ENCODE measurements at places on chromosomes 11 and 22.

DNA sequence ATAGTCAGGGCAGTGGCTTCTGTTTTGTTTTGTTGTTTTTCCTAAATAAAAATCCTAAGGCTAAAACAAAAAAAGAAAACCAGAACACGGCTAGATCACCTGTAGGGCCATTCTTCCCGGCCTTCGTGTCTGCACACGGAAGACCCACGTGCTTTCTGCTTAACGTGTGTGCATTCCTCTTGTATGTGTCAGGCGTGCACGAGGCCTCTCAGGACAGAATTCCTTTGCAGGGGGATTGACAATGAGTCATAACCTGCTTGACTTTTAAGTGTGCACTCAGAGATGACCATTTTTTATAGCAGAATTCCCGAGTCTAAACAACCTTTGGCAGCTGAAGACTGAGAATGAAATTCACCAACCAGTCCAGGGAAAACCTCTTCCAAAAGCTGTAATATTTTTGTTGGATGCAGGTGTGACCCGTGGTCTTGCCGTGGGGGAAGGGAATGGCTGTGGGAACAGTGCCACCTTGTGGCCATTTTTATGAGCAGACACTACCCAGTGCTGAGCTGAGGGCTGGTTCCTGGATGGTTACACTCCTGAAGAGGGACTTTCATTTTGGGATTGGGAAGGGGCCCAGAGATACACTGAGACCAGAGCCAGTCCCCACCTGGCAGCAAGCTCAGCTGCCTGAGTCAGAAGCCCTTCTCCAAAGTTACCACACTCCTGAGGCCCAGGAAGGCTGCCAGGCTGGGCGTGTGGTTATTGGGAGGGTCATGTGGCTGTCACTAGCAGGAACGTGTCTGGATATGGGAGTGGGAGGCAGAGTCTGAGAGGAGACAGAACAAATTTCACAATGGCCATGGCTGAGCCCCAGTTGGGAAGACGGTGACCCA lies 35.7 kb upstream of the DKK3 start:
- DNase-seq: peak; percentile 91

- DNase-seq: no peak
Measured at GRCh38 chr11:116825434-116825833, 2.3 kb upstream of the APOA4 start.

- DNase-seq: peak; percentile 14
Measured at GRCh38 chr11:32830796-32831195, 1.1 kb downstream of the PRRG4 start.

GRCh38 chr22:27776650-27776958 lies 25.0 kb downstream of the MN1 start:
- DNase-seq: no peak

- DNase-seq: no peak
Measured at GRCh38 chr11:113681282-113681681, 24.8 kb downstream of the TMPRSS5 start.

GRCh38 chr11:85854212-85854556 lies 999 bp upstream of the CCDC83 start:
- DNase-seq: no peak

DNA sequence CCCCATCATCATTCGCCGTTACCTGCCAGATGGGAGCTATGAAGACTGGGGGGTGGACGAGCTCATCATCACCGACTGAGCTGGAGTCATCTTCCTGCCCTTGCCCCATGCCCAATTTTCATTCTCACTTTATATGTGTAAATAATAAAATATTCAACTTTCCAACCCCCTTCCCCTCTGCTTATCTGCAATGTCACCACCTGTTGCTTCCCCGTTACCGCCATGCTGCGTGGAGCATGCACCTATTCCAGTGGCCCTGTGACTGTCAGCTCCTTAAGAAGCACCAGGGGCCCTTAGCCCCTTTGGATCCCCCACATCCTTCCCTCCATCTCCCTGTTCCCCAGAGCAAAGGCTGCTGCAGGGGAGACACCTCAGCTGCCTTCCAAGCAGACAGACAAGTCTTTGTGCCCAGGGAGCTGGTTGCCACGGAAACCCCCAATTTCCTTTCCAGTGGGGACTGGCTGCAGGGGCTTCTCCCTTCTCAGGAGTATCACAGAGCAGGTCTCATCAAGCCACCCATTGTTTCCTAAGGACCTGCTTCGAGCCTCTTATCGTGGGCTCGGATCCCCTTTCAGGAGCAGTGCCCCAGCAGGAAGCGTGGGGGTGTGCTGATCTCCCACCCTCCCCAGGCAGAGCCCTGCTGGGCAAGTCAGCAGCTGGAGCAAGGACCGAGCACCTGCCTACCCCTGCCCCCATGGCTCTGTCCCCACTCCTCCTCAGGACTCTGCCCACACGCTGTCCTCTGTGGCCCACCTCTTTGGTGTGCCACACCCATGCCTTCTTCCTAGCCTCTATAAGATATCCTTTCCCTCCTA lies 14.3 kb downstream of the POLR2F start:
- no peak for DNase-seq

GRCh38 chr11:12234221-12234620 lies 123.8 kb downstream of the MICAL2 start:
- DNase-seq: no peak

DNA sequence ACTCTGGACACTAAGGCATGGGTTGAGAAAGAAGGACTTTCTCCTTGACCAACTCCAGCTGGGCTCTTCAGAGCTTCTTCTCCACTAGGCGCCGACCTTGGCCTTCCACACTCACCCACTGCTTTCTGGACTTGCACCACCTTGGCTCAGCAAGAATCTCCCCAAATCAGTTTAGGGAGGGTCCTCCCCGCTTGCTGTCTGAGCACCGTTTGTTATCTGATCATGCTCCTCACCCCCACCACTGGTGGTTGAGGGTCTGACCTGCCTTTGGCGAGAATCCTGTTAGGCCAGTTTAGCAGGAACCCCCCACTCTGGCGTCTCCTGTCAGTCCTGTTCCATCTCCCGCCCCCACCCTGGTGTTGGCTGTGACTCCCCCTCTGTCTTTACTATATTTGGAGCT lies 10.4 kb downstream of the APOL2 start:
- no peak for DNase-seq

GRCh38 chr11:120079750-120080610 lies 57.9 kb downstream of the TRIM29 start:
- DNase-seq: peak; percentile 48

DNA sequence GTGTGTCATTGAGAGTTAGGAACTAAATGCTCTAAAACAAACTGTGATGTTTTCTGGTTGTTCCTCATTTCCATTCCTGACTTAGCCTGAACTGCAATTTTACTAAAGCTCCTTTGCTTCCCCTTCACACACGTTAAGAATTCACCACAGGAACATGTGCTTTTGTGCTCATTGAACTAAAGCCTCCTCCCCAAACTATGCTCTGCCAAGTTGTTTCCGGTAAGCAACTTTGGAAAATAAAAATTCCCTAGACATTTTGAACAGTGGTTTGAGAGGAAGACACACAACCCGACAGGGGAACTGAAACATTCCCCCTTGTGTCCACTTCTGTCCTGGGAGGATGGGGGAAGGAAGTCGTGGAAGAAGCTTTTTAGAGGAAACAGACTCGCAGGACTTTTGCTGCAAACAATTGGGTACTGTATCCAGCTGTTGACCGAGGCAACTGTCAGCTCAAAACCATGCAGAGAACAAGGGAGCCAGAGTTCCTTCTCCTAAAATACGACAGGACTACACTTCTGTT lies 66.9 kb downstream of the GAB2 start:
- DNase-seq: no peak

DNA sequence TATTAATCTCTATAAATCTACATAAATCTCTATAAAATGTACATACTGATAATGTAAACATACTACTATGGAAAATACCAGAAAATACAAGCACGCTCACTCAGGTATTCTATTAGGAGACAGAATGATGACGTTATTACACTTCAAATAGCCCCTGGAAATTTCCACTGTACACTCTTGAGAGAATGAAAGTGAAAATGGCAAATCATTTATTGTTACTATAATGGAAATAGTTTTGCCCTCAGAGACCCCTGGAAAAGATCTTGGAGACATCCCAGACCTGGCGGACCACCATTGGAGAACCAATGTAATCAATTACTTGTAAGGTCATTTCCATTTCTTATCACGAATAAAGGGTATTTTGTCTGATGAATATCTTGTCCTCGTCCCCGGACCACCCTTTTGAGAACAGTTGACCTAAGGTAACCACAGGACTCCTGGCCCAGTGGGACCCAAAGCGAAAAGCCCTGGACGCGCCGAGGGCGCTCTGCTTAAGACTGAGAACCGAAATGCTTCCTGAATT lies 509 bp upstream of the PRRG4 start:
- no peak for DNase-seq

DNA sequence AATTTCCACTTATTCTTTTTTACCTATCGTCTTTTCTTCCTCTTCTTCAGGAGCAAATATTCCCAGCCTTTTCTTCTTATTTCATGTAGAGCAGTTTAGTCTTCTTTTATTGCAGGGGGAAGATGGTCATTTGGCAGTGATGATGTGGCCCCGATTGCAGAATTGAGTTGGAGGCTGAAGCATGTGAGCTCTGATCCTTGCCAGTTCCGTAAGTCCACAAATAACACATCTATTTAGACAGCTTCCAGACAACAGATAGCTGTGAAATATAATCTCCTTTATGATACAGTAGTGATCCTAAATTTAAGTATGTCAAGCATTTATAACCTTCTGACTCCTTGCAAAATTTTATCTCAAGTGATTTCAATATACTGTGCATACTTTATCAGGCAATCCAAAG lies 27.5 kb downstream of the REXO2 start:
- DNase-seq: peak; percentile 2

GRCh38 chr11:31355131-31355530 lies 14.4 kb downstream of the DCDC1 start:
- DNase-seq: no peak

DNA sequence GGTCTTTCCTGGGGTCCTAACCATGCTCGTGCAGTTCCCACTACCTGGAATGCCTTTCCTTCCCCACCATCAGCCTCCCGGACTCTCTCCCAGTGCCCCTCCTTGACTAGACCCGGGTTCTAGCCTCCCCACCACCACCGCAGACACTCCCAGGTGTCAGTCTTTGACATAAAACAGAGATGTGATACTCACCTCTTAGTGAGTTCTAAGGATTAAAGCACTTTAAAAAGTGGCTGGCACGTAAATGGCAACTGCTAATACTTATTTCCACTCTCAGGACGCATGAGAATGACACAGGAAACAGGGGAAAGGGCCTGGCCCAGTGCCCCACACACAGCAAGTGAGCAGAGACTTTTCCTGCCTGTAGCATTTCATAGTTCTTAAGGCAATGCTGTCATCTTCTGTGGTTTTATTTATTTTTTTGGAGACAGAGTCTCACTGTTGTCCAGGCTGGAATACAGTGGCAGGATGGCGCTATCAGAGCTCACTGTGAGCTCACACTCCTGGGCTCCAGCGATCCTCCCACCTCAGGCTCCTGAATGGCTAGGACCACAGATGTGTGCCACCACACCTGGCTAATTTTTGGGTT lies 1.9 kb upstream of the SLC25A45 start:
- DNase-seq: no peak

DNA sequence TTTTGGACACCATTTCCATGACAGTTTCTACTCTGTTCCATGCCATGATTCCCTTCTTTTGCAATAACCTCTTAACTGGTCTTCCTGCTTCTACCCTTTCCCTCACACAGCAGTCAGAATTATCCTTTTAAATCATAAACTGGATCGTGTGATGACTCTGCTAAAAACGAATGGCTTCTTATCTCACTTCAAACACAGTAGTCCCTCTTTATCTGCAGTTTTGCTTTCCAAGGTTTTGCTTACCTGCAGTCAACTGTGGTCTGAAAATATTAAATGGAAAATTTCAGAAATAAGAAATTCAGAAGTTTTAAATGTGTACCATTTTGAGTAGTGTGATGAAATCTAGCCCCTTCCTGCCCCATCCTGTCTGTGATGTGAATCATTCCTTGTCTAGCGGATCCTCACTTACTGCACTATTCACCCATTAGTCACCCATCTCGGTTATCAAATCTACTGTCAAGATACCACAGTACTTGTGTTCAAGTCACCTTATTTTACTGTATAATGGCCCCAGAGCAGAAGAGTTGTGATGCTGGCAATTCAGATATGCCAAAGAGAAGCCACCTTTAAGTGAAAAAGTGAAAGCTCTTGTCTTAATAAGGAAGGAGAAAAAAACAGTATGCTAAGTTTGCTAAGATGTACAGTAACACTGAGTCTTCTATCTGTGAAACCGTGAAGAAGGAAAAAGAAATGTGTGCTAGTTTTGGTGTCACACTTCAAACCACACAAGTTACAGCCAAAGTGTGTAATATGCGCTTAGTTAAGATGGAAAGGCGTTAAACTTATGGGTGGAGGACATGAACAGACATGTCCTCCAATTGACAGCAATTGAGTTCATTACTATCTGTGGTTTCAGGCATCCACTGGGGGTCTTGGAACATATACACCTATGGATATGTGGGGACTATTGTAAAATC lies 283.0 kb downstream of the DDX10 start:
- peak; percentile 23 for DNase-seq

GRCh38 chr11:119617340-119617713 lies 111.7 kb downstream of the NECTIN1 start:
- DNase-seq: no peak

GRCh38 chr22:20149257-20150250 lies 1.3 kb downstream of the CCDC188 start:
- no peak for DNase-seq

DNA sequence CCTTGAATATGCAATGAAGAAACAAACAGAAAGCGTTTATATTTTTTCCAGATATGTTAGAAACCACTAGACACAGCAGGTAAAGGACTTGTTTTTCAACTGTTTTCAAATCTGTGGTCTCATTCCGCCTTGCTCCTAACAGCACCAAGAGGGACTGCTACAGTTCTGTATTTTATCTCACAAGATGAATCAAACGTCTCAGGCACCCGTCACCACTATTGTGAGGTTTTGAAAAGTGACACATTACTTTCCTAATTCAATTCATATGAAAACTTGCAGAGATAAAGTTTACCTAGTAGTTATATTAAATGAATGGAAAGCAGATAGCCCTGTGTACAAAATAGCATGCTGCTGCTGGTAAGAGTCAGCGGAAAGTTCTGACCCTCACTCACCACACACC lies 386.3 kb downstream of the ETS1 start:
- DNase-seq: no peak

DNA sequence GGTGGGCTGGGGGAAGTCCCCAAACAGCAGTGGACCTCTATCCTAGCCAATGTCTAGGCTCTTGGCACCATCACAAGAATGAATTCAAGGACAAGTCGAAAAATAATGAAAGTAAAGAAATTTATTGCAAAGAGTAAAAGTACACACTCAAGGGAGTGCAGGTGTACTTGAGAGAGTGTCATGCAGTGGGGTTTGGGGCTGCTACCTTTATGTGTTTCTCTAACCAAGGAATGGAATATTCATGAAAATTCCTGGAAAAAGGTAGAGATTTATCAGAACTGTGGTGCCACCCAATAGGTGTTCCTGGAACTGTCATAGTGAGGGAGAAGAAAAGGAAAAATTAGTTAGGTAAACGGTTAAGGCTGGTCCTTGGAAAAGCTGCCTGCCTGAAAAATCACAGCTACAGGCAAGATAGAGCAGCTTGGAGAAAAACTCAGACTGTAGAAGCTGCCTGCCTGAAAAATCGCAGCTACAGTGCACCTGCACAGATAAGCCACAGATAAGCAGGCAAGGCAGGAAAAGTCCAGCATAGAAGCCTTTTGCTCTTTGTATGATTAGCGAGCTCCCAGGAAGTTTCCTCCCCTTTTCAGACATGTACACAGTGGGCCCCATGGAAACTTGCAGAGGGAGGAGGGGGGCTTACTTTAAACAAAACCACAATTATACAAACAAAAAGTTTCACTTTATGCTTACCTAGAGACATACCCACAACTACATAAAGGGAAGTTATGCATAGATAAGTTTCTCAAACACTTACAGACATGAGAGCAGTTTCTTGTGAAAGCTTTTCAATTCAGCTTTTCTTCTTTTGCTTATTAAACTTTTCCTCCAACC lies 71.4 kb upstream of the B3GNT6 start:
- DNase-seq: no peak

Data from trophoblast cell (in vitro differentiated cells and primary cell).